ENCODE measurements at places on chromosomes 13 and 19.

GRCh38 chr19:27892500-27892899 lies 1320.5 kb downstream of the UQCRFS1 start:
- DNase-seq, result no peak

GRCh38 chr13:61136515-61136914 lies 279.1 kb downstream of the PCDH20 start:
- DNase-seq, result no peak

DNA sequence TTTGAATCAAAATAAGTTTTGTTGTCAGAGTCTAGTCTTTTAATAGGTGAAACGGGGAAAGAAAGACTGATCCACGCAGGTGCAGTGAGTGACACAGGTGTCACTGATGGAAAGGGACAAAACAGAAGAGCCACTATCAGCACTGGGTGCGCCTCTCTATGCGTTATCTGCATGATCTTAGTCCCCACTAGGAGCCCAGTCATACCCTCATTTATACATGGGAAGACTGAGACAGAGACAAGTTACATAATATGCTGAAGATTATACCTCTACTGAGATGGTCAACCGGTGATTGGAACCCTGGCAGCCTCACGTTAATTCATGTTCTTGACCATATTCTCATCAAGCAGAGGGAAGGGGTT lies 3.4 kb downstream of the LRCH1 start:
- DNase-seq, result no peak

- DNase-seq, result peak; percentile 88
Measured at GRCh38 chr19:752652-753517, 2.0 kb downstream of the MISP start.
